ENCODE measurements at places on chromosomes 2 and 18.
A peak's percentile ranks its signal among the peaks of the same experiment; 100 is the strongest.

GRCh38 chr2:70684846-70685622 is 83.0 kb downstream of the ADD2 start:
- no peak for DNase-seq

- DNase-seq: no peak
Measured at GRCh38 chr2:65049010-65049639, 7.1 kb upstream of the CEP68 start.

DNA sequence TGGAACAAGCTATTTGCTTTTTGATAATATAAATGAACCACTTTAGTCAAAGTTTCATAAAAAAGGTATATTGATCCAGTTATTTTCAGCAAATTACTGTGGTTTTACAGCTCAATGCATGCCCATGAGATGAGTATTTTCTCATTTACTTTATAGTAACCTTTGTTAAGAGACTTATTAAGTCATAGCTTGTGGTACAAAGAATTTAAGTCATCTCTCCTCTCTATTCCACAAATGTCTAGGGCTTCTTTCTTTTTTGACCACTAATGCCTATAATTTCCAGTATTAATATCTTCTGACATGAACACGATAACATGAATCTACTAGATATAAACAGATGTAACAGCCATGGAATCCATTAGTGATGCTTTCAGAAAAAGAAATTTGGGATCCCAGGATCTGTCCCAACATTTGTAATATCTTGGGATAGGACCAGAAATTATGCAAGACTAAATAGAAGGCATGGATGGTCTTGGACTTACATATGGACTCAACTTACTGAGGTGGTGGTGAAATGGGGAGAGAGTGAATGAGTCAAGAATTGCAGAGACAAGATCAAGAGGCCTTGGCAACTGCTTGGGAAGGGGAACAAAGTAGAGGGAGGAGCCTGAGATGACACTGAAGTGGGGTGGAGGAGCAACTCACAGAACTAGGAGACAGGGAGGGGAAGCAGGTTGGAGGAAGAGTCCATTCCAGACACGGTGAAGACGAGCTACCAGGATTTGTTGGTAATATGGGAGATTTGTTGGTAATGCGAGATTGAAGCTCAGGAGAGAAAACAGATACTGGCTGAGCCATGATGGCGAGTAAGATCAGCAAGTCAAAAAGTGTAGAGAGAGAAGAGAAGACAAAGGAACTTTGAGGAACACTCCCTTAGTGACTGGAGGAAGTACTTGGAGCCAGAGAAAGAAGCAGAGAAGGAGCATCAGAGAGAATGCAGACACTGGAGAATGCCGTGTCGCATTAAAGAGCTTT is 42.4 kb upstream of the KDM3A start:
- no peak for DNase-seq

- peak; percentile 12 for DNase-seq
Measured at GRCh38 chr2:232668805-232669444, 28.2 kb upstream of the GIGYF2 start.

GRCh38 chr2:151999053-151999452 is 99.8 kb downstream of the CACNB4 start:
- no peak for DNase-seq

DNA sequence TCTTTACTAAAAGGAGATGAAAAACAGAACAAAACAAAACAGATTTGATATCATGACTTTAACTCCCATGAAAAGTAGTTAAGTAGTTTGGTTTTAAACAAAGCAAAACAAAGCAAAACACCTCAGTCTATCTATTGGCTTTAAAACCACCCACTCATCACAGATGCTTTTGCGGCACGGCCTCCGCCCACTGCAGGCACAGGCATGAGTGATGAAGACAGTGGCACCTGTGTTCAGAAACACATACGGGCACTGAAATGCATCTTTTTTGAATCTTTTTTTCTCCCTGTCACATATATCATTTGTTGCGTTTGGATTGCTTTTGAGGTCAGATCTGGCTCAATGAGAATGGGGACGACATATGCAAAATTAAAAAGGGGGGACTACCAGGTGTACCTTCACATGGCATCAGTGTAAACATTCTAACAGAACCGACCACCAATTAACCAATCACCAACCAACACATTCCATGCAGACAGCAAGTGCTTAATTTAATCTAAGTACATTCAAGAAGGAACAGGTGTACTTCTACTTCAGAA is 147.4 kb upstream of the REV1 start:
- no peak for DNase-seq

- no peak for DNase-seq
Measured at GRCh38 chr18:37965572-37965970, 400.0 kb upstream of the CELF4 start.

DNA sequence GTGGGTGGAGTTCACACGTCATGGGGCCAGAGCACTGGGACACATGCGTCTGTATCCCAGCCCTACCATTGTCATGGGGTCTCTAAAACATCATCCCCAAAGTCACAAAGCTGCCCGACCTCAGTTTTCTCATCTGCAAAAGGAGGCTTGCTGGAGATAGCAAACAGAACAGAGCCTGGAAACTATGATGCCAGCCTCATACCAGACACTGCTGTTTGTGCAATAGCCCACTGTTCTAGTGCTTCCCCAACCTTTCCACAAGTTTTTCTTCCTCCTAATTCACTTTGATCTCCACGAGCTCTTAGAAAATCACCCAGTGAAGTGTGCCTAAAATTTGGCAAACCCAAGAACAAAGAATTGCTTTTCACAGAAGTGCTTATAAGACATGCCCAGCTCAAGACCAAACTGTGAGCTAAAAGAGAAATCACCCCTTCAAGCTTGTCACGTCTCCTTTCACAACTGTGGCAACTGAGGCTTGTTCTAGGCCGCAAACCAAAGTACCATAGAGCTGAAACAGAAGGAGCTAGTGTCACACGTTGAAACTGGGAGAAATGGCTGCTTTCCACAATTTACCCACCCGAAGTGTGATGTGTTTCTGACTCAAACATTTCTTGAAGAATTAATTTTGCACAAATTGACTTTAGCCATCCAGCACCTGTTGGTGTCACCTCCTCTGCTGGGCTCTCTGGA is 162.7 kb upstream of the ID2 start:
- DNase-seq: no peak

DNA sequence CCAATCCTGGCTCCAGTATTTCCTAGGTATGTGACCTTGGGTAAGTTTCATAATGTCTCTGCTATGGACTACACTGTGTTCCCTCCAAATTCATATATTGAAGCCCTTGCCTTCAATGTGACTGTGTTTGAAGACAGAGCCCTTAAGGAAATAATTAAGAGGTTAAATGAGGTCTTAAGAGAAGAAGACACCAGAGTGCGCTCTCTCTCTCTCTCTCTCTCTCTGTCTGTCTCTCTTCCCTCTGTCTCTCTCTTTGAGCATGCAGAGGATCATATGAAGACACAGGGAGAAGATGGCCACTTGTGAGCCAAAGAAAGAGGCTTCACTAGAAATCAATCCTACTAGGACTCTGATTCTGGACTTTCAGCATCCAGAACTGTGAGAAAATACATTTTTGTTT is 52.2 kb downstream of the NXPH2 start:
- no peak for DNase-seq

GRCh38 chr2:239058766-239059165 is 210.9 kb downstream of the TWIST2 start:
- DNase-seq: no peak

Measured in anterior cingulate cortex (tissue), 58 donors.